ENCODE measurements at places on chromosomes 5 and 9. TPM values are rescaled to one million over a fixed set of nuclear protein-coding genes. Genes with fewer than 3 reads are reported as not detected.

DNA sequence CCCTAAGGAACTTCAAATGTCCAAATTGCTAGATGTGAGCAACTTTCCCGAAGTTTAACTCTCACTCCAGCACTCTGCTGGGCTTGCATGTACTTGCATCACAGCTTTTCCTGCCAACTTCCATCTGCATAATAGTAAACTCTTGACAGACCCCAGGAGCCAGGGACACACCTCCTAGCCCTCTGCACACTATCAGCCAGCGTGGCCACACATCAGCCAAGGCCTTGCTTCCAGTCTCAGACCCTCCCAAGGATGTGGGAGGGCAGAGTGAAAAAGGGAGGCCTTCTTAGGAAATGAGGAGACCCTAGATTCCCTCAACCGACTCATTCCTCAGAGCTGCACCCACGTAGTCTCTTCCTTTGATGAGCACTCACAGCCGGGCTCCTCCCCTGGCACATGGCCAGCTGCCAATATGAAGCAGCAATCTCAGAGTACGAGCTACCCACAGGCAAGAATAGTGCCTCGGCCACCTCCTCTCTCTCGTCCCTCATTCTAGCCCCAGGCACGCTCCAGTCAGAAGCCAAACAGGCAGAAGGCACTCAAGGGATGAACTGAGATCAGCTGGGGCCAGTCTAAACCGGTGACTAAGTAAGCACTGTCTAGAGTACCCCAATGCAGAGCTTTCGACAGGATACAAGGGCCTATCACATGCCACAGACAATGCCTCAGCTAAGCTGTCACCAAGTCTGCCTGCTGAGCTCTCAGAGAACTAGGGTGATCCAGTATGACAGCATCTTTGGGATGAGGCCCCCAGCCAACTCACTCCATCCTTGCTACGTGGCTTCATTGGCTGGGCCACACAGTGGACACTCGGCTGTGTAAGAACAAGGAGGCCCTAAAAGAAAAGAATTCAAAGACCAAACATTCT, 2.3 kb downstream of the P4HA2 start:
- no peak for DNase-seq

DNA sequence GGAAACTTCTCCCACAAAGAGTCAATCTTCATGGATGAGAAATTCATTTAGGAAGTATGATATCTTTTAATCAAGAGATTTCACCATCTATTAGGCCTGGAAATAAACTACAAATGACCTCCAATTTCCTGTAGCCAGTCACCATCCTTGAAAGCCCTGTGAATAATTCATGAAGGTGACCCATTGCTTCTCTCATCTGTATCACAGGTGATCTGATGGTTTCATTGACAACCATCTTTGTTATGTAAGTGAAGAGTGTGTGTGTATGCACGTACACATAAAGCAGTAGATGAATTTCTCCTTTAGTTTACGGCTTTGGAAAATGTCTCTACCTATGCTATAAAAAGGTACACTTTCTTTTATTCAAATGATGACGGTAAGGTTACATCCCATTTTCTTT, 644.1 kb upstream of the KLF4 start:
- DNase-seq: no peak

GRCh38 chr5:34491251-34491620, 164.9 kb upstream of the RAI14 start:
- no peak for DNase-seq

GRCh38 chr9:120521101-120521500, 58.9 kb downstream of the CDK5RAP2 start:
- DNase-seq: no peak

GRCh38 chr5:77262697-77263096, 52.2 kb downstream of the PDE8B start:
- no peak for DNase-seq

- DNase-seq: no peak
Observed at GRCh38 chr5:109467058-109467457, 57.3 kb upstream of the PJA2 start.

DNA sequence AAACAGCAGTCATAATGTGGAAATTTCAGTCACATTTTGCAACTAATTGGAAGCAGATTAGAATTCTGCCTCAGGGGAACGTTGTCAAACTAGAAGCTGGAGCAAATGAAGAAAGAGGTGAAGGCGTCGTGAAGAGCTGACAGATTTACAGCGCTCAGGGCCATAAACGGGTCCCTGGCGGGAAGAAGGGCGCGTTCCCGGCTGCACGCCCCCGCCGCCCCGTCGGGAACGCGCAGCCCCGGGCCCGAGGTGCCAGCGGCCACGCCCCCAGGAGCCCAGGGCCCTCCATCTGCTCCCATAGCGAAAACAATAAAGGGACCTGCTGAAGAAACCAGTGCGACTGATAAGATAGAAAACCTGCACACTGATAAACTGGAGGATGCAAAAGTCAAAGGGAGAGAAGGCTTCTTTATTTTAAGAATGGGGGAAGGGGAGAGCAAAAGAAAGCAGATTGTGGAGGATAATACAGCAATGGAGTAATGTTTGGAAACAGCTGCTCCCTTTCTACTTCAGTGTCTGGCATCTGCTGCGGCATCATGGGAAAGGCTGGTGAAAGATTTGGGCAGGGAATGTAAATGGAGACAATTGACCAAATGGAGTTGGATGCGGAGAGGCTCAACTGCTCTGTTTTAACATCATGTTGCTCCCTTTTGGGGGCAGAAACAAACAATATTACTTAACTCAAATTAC, 11.1 kb downstream of the ZNF608 start:
- no peak for DNase-seq

GRCh38 chr5:1789834-1790471, 9.7 kb downstream of the MRPL36 start:
- DNase-seq: no peak

DNA sequence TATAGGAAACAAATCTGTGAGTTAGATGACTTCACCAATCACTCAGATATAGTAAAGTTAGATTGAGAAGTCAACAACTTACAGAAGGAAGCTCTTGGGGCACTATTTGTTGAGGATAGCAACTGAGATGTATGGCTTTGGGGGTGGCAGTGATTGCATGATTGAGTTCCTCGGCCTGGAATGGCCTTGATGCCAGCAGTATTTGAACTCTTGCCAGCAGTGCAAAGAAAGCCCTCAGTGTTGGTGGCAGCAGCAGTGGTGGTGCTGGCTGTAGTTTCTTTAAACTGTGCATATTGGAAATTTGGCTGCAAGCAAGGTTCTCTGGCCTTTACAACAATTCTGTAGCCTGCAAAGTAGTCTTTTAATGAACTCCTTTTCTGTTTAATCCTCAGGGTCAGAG, 41.4 kb upstream of the PJA2 start:
- DNase-seq: no peak

- no peak for DNase-seq
Observed at GRCh38 chr5:127007522-127007921, 22.8 kb downstream of the MARCHF3 start.

GRCh38 chr5:1555011-1555807, 31.4 kb upstream of the LPCAT1 start:
- DNase-seq: peak; percentile 96

DNA sequence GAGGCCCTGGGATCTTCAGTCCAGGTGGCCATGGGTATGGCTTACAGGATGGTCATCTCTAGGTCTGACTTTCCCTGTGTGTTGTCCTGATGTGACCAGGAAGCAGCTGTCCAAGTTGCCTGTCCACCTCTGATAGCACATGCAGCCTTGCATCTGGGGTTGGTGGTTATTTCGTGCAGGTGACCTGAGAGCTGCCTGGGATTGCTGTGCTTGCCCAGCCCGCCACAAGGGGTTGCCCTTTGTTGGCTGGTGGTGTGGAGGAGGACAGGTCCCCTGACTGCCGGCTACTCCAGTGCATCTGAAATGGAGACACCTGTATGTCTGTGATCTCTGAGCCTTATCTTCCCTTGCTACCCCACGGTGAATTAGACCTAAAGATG, 212.6 kb downstream of the ARHGAP26 start:
- no peak for DNase-seq

- no peak for DNase-seq
Observed at GRCh38 chr5:2003206-2003605, 120.5 kb upstream of the IRX4 start.

- no peak for DNase-seq
Observed at GRCh38 chr5:111963555-111963954, 206.6 kb upstream of the NREP start.

DNA sequence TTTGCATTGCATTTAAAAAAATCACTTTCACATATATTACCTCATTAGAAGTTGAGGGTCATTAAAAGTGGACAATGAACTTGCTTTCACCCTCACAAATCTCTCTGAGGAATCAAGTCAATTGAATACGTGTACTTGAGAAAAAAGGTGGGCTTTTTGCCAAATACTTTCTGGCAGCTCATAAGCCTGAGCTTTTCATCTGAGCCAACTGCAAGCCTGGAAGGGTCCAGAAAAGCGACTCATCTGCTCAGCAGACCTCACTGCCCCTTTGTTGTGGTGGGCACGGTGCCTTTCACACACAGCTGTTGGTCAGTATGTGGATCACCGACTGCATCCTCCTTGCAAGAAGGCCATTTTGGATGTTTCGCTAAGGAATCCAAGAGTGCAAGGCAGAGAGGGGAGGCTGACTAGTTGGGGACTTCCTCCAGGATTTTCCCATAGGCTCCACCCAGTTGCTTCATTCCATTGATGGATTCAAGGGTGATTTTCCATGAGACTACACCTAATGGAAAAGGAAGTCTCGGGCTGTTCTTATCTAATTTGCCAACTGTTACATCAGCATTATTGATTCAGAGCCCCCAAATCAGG, 564.7 kb downstream of the PDE4D start:
- no peak for DNase-seq

DNA sequence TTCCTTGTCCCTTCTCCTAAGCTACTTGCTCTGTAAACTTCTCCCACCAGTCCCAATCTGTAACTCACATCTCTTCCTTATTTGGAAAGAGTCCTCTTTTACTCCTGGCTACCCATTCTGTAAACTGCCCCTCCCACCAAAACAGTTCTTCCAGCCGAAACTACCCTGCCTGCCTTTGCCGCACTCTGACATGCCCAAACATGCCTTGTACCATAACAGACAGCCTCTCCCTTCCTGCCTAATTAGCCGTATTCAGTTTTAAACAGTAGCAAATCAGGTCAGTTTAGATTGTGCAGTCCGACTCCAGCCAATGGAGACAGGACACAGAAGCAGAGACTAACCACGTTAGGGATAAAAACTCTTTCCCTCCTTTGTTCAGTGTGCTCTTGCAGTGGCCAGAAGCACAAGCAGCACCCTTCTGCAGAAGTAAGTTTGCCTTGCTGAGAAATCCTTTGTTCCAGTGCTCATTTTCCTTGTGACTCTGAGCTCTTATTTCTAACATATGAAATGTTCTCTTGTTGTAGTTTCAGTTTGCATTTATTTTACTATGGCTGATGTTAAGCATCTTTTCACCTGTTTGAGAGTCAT, 5.4 kb upstream of the GLT6D1 start:
- DNase-seq: no peak

DNA sequence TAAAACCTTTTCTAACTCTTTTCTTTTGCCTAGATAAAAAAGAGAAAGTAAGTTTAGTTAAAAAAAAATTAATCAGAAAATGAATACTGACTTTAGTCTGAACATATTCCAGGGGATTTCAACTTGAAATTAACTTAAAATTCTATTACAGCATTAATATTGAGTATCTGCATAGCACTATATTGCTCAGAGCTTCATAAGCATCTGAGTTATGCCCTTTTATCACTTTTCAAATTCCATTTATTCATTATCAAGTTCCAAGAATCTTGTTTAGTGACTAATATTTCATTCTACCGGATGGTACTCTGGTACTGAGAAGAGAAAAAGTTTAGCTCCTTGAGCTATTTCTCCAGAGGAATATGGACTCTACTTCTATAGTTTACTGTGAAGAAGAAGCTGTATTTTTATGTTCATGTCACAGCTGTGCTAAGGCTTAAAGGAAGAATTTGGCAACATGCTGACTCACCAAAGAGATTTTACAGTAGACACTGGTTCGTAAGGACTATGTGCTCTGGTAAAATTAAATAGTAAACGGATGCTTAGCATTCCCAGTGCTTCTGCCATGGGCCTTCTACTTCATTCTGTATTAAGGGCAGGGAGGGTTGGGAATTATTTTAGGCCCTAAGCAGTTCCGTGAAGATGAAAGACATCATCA, 285.2 kb upstream of the SEMA6A start:
- peak; percentile 33 for DNase-seq

GRCh38 chr5:147983742-147984141, 77.4 kb upstream of the C5orf46 start:
- DNase-seq: no peak

- no peak for DNase-seq
Observed at GRCh38 chr9:76176171-76176570, 218.1 kb downstream of the RFK start.

- DNase-seq: no peak
Observed at GRCh38 chr9:106643211-106643930, 219.6 kb upstream of the ZNF462 start.

DNA sequence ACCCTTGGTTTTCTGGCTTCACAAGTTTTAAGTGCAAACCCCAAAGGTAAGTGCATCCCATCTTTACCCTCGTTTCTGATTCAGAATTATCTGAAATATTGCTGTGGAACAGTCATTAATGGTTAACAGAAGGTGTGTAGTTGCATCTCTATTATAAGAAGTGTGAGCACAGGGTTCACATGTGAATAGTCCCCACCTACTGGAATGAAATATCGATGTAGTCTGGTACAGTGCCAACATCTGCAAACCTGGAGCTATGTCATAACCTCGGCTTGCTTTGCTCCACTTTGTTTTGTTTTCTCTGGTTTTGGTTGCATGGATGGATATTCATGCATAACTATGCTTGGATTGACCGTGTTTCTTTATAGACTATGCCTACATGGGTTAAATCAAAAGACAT, 12.6 kb downstream of the HTR4 start:
- DNase-seq: no peak

- DNase-seq: no peak
Observed at GRCh38 chr5:55421074-55421529, 113.3 kb downstream of the MTREX start.

GRCh38 chr5:126914801-126915436, 115.4 kb downstream of the MARCHF3 start:
- DNase-seq: no peak

- no peak for DNase-seq
Observed at GRCh38 chr5:37876943-37877342, 37.1 kb upstream of the GDNF start.

DNA sequence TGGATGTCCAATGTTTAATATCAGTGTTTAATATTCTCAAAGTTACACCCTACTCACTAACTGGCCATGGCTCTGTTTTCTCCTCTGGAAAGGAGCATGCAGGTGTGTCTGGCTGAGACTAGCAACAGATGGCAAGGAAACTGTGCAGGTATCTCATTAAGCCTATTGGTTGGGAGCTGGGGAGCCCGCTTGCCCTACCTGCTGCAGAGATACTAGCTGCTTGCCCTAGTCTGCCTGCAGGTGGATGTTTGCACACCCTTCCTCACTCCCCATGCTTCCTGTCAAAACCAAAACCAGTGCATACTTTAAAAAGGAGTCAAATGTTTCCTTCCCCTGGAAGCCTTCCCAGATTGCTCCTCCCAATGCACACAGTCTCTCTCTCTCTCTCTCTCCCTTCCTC, 228.3 kb upstream of the RASEF start:
- DNase-seq: no peak

FBP1 gene
- total RNA-seq: 0.29 TPM

SUSD3 gene
- total RNA-seq: 6.0 TPM

GLDC gene
- total RNA-seq: 115 TPM

SLC45A2 gene
- not detected for total RNA-seq

STKLD1 gene
- total RNA-seq: 2.2 TPM

NUTM2G gene
- not detected for total RNA-seq

EGR1 gene
- total RNA-seq: 4.5 TPM

BRIX1 gene
- 114 TPM for total RNA-seq
